ENCODE measurements at places on chromosomes 1 and 21.

DNA sequence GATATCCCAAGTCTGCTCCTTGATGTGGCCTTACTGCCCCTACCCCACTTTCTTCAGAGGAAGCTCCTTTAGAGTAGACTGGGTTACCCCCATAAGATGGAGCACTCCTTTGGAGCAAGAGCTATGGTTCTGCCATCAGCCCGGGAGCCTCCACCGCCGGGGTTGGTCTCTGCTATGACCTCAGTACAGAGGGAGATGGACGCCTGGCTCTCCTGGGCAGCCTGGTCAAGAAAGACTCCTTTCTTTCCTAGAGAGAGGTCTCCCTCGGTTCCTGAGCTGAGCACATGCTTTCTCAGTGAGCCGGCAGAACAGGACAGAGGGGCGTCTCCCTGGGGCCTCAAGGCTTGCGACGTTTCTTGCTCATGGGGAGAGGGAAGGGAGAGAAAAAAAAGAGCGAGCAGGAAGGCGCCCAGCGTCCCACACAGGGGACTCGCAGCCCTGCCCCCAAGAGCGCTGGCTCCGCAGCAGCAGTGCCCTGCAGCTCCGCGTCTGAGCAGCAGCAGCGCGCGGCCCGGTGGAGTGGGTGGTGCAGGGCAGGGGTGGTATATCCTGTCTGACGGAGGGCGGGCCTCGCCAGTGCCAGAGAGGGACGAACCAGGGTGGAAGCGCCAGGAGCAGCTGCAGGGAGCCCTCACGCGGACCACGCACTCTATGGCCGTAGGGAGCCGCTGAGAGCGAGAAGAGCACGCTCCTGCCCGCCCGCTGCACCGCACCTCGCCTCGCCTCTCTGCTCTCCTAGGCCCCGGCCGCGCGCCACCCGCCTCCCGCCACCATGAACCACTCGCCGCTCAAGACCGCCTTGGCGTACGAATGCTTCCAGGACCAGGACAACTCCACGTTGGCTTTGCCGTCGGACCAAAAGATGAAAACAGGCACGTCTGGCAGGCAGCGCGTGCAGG, at the start of gene PKP1:
Gene PKP1, plus strand, starts transcription at position 576 of the 899 bp plus-strand sequence. Its CDS starts 197 bp downstream, at position 773.
- no peak within 1 kb of the TSS for H3K27ac ChIP-seq
- peaks cover 81% of the 10 kb centered on the region for H3K27me3 ChIP-seq
- no peak for DNase-seq
- no peak within 1 kb of the TSS for H3K4me3 ChIP-seq
- no peaks in the 10 kb centered on the region for H3K36me3 ChIP-seq

GRCh38 chr1:172380441-172381244, 39.8 kb upstream of the C1orf105 start:
- peaks cover 2% of the 10 kb centered on the region for H3K27me3 ChIP-seq
- H3K36me3 ChIP-seq: peaks cover 2% of the 10 kb centered on the region
- peak overlapping the region; percentile 82 for H3K27ac ChIP-seq
- peak overlapping the region; percentile 60 for H3K4me3 ChIP-seq

DNA sequence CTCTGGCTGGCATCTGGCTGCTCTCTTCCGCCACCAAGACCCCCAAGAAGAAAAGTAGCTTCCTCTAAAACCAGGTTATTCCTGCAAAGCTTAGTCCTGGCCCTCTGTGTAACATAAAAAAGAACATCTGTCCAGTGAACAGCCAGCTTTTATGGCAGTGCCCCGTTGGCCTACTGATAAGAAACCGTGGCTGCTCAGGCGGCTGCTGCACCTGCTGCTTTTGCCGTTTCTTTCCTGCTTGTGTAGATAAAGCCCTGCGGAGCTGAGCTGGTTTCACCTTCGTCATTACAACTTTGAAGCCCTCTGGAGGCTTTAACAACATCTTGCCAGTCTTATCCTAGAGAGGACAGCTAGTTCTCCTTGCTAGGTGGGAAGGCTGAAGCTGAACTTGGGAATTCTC, 20.5 kb downstream of the ELAPOR1 start:
- no peak for DNase-seq
- H3K36me3 ChIP-seq: no peaks in the 10 kb centered on the region

DNA sequence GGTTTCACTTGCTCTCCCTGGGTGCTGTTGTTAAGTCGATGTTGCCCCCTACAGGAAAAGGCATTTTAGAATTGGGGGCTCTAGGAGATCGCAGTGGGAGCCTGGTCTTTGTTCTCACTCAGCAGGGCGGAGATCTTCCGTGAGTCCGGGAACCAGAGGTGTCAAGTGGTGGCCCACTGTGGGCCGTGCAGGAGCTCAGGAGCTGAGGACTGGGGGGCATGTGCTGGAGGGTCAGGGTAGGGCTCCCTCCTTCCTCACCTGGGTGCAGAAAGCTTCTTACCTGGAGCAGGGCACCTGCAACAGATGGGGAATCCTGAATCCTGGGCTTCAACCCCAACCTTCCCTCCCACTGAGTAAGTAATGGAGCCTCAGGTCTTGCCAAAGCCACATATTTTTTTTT, 392.7 kb downstream of the NPHP4 start:
- H3K36me3 ChIP-seq: no peaks in the 10 kb centered on the region
- no peak overlapping the region for H3K27ac ChIP-seq
- no peaks in the 10 kb centered on the region for H3K4me1 ChIP-seq
- peaks cover 12% of the 10 kb centered on the region for H3K27me3 ChIP-seq

DNA sequence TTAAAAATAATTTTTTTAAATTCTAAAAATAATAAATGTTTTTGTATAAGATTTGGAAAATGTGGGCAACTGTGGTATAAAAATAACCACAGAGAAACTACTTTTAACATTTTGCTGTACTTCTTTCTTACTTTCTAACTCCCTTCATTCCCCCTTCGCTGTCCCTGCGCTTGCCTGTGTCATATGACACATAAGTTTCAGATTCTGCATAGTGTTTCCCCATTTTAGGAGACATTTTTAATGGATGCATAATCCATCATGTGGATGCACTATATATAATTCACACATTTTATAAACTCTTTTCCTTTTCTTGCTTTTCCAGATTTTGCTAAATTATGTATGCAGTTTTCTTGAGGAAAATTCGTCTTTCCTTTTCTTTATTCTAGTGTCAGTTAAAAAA, 16.3 kb downstream of the ATG4C start:
- peaks cover 14% of the 10 kb centered on the region for H3K4me1 ChIP-seq
- H3K36me3 ChIP-seq: peaks cover 12% of the 10 kb centered on the region
- DNase-seq: no peak

- H3K4me3 ChIP-seq: no peak overlapping the region
- no peaks in the 10 kb centered on the region for H3K36me3 ChIP-seq
- DNase-seq: no peak
- H3K27ac ChIP-seq: no peak overlapping the region
Measured at GRCh38 chr1:218664385-218665170, 319.4 kb downstream of the TGFB2 start.

DNA sequence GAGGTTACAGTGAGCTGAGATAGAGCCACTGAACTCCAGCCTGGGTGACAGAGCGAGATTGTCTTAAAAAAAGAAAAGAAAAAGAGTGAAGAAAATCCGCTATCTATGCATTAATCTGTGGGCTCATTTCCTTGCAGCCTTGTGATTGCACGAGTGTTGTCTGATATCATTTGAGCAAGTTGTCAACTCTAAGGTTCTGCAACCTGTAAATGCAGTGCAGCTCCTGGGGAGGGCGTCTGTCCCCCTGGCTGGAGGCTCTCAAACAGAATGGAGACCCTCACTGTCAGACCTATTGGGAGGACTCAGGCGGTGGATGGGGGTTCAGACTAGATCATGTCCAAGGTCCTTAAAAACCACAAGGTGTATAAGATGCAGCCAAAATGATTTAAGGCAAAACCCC, 6.2 kb downstream of the CORT start:
- no peak overlapping the region for H3K27ac ChIP-seq
- peaks cover 9% of the 10 kb centered on the region for H3K4me1 ChIP-seq
- no peak overlapping the region for H3K4me3 ChIP-seq
- no peak for DNase-seq
- H3K36me3 ChIP-seq: peaks cover 20% of the 10 kb centered on the region

GRCh38 chr1:65090406-65090805, 57.6 kb upstream of the AK4 start:
- no peak for DNase-seq
- H3K27ac ChIP-seq: no peak overlapping the region
- H3K36me3 ChIP-seq: peaks cover 3% of the 10 kb centered on the region
- no peaks in the 10 kb centered on the region for H3K4me1 ChIP-seq

DNA sequence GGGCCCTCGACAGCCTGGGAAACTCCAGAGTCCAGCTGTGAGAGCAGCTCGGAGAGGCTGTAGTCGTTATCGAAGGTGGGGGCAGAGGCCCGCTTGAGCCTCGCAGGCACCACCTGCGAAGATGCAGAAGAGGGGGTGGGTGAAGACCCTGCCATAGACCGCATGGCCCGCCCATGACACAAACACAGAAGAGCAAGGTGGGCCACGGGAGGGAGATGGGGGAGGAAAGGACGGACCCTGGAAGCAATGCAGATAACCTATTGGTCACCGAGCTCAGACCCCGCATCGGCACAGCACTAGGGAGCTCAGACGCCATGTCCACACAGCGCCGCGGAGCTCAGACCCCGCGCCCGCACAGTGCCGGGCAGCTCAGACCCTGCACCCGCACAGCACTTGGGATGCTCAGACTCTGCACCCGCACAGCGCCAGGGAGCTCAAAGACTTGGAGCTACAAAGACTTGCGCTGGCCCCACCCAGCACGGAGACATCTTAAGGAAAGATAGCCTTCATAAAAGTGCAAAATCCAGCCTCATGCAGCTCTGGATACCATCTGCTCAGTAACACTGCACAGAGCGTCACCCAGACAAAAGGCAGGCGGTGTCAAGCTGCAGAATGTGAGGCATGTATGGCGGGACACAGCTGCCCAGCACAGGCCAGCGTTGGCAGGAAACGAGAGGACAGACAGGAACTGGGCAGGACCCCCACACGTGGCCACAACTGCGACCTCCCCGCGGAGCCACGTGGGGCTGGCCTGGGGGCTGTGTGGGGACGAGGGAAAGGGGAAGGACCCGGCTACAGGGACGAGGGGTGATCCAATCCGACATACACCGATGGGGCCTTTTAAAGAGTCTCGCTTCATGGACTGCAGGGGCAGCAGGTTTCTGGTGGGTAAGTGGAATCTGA, 22.6 kb downstream of the RIPK4 start:
- H3K4me3 ChIP-seq: no peak overlapping the region
- no peaks in the 10 kb centered on the region for H3K4me1 ChIP-seq
- no peak for DNase-seq
- H3K36me3 ChIP-seq: no peaks in the 10 kb centered on the region
- H3K27ac ChIP-seq: no peak overlapping the region

DNA sequence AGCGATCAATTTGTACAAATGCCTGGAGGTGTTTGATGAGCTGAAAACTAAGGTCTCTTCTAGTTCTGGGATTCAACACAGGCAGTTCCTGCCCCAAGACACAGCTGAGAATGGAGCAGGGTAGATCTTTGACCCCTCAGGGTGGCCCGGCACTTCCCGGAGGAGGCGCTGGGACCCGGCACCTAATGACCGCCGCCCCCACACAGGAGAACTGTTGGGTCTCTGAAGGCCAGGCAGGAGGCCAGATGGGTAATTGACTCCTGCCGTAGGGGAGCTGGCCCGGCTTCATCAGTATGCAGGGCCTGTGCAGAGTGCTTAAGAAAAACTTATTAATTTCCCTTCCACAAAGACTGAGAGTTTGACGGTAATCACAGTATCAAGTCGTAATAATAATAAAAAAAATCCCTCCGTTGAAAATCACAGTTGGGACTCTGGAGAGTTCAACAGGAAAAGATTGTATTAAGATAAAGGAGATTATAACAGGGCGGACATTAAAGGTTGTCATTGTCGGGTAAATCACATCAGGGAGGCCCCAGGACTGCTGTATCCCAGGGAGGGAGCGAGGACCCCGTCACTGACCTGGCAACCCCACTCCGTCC, 51.7 kb downstream of the UBIAD1 start:
- H3K4me3 ChIP-seq: no peak overlapping the region
- no peaks in the 10 kb centered on the region for H3K36me3 ChIP-seq
- H3K4me1 ChIP-seq: no peaks in the 10 kb centered on the region
- H3K27me3 ChIP-seq: no peaks in the 10 kb centered on the region
- no peak for DNase-seq
- no peak overlapping the region for H3K27ac ChIP-seq

DNA sequence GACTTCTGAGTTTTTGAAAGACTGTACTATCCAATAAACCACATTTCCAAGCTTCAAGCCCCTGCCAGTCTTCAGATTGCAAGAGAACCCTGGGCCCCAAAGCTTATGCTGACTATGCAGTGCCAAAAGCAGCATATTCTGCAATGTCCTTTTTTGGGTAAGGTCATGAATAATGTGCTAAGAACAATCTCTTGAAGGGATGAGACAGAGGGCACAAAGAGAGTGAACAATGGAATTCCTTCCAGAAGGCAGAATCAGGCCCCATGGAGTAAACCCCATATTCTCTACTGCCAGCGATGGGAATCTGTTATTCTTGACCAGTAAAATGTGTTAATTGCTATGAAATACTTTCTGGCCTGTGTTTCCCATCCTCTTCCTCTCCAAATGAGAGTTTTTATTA, 190.4 kb downstream of the RGS7 start:
- H3K4me3 ChIP-seq: no peak overlapping the region
- H3K4me1 ChIP-seq: no peaks in the 10 kb centered on the region
- no peaks in the 10 kb centered on the region for H3K27me3 ChIP-seq
- DNase-seq: no peak

DNA sequence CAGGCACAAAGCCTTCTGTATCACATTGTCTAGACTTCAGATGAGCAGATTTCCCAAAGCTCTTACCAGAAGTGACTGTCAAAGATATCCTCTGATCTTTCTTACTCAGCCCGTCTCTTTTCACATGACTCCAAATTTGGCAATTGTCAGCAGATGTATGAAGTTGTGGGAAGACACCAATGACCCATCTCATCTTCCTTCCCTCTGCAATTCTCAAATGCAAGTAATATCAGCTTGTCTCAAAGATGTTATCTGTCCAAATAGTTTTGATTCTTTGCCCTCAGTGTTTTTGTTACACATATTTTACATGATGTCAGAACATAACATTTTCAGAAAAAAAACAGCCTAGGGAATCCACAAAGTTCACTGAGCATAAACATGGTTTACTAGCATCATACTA, 45.1 kb upstream of the RGS2 start:
- peaks cover 9% of the 10 kb centered on the region for H3K27me3 ChIP-seq
- no peak for DNase-seq
- no peak overlapping the region for H3K27ac ChIP-seq
- peaks cover 10% of the 10 kb centered on the region for H3K4me1 ChIP-seq
- H3K36me3 ChIP-seq: peaks cover 1% of the 10 kb centered on the region

- H3K27ac ChIP-seq: no peak within 1 kb of the TSS
- DNase-seq: peak; percentile 45
- peak within 1 kb of the TSS; percentile 47 for H3K4me3 ChIP-seq
- peaks cover 14% of the 10 kb centered on the region for H3K4me1 ChIP-seq
- no peaks in the 10 kb centered on the region for H3K36me3 ChIP-seq
Measured at GRCh38 chr1:207454046-207454964, at the start of gene CR2. Gene CR2, plus strand, starts transcription at chr1:207454328. Its CDS starts 91 bp downstream, at chr1:207454419.

GRCh38 chr1:50246869-50247268, 138.1 kb downstream of the ELAVL4 start:
- no peak overlapping the region for H3K4me3 ChIP-seq
- no peaks in the 10 kb centered on the region for H3K27me3 ChIP-seq
- no peak for DNase-seq
- H3K36me3 ChIP-seq: no peaks in the 10 kb centered on the region

Measured in activated CD8-positive, alpha-beta memory T cell treated with anti-CD3 and anti-CD28 coated beads, Interleukin-2, amount 10 ng/mL, durations not matched to agents 7 days and 5 days (primary cell).